Stimulated activated CD4-positive, alpha-beta T cell treated with anti-CD3 and anti-CD28 coated beads, Interleukin-15, amount 100 ng/mL, for 48 hours (primary cell): ENCODE measurements at places on chromosomes 5 and 9.

DNA sequence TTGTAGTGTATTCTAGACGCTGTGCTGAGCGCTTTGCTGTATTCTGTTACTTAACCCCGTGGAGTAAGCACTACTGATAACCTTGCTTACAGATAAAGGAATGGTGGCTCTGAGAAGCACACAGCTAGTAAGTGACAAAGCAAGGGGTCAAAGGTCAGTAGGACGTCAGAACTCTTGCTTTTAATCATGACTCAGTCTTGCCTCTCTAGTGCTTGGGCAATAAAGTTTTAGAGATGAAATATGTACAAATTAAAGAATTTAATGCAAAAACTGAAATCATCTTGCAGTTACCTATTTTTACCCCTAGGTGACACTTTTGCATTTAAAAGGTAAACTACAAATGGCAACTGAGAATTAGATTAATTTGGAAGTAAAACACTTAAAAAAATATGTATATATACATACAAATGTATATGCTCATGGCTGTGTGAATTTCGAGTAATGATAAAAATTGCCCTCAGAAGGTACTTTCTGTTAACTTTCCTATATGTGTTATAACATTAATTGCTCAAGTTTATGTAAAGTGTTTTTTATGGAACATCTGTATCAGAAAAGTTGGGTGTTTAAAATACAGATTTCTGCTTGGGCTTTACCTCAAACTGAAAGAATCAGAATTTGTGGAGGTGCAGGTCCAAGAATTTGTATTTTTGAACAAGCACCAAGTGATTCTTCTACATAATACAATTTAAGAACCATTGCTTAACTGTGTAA lies 175.1 kb upstream of the DAB2 start:
- no peak for DNase-seq

GRCh38 chr5:61449804-61450492 lies 117.9 kb downstream of the ZSWIM6 start:
- DNase-seq, result no peak

GRCh38 chr5:107814183-107814827 lies 143.6 kb upstream of the EFNA5 start:
- DNase-seq, result no peak

GRCh38 chr5:82603033-82603987 lies 325.2 kb upstream of the RPS23 start:
- no peak for DNase-seq

- no peak for DNase-seq
These were observed 142.2 kb downstream of the SNX18 start for GRCh38 chr5:54659700-54660131.

- DNase-seq, result no peak
These were observed 971 bp downstream of the TMEM267 start for GRCh38 chr5:43482490-43483297.

DNA sequence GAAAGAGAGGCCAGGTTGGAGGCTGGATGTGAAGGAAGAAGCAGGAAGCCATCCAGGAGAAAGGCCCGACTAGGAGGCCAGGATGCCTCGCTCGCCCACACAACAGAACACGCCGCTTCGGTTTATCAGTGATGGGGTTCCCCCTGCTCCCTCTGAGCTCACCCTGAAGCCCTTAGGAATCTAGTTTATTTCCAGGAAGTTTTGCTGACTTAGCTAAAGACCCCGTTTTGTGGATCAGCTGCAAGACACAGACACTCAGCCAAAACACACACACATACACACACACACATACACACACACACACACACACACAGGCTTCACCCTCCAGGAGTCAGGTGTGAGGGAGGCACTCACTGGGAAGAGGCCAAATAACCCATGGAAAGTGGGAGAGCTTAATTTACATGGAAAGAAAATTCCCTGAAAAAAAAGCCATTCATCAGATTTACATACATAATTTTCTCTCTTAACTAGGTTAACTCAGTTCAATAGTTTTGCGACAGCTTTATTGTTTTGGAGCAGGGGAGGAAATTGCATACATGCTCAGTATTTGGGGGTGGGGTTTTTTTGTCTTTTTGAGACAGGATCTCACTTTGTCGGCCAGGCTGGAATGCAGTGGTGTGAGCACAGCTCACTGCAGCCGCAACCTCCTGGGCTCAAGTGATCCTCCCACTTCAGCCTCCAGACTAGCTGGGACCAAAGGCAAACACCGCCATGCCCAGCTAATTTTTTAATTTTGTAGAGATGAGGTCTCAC lies 92.7 kb upstream of the HAND1 start:
- no peak for DNase-seq

DNA sequence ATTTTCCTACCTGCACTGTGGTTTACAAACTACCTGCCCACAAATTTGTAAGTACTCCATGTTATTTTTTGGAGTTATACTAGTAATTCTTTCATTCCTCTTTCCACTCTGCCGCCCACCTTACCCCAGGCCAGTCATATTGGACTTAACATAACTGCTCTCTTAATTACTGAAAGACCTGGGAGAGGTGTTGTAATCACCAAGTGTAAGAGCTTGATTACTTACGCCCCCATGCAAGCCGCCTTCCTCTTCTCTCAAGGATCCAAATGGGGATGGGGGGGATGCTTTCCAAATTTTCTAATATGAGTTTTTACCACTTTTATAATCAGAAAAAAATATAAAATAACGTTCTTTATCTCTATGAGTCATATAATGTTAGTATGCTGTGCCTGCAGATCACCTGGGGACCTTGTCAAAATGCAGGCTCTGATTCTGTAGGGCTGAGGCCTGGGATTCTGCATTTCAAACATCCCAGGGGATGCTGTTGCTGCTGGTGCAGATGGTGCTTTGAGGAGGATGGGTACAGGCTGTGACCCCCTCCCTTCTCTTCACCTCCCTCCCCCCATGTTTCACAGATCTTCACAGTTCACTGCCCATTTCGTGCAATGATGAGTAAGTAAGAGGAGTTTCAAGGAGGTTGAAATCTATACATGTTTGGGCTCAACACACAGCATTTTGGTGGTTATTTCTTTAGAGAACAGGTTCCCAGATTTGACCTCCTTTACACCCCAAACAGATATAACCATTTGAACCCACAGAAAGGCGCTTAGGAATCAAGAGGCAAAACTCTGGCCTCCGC lies 87.3 kb downstream of the SEC61B start:
- no peak for DNase-seq
